Head of caudate nucleus (tissue), 42 donors: ENCODE measurements at places on chromosomes 7 and 10.

GRCh38 chr7:151348970-151349369 is 7.4 kb downstream of the NUB1 start:
- no peak for DNase-seq

DNA sequence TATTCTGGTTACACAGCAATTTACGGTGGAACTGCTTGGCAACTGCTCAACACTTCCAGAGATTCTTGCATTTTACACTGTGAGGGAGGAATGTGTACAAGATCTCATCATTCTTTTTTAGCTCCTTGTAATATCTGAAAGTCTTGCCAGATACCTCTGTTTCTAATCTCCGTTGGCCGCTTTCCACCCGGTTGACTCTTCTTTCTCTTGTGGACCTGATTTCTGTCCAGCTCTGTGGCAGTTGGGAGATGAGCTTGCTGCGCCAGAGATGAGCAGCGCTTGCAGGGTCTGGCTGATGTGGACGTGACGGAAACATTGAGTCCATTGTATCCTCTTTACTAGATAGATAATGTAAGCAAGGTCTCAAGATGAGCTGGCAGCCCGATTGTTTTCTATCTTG is 27.6 kb downstream of the SPAG6 start:
- DNase-seq, result no peak

DNA sequence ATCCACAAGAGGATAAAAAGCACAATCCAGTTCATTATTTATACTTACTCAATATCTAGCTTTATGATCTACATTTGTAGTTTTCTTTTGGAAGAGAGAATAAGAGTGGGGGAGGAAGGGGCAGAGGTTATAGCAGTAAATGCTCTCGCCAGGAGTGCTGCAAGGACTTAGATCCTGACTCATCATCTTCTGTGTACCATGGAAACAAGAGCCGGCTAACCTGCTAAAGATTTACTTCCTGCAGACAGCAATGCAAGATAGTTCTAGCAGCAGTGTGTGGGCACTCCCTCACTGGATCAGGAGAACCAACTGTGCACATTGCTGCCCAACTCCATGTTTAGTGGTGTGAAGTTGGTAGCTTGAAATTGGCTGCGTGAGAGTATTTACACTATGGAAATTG is 47.7 kb upstream of the TRIL start:
- DNase-seq, result no peak

- DNase-seq, result peak; percentile 68
Measured at GRCh38 chr7:143413123-143413522, 4.5 kb upstream of the EPHA1 start.

DNA sequence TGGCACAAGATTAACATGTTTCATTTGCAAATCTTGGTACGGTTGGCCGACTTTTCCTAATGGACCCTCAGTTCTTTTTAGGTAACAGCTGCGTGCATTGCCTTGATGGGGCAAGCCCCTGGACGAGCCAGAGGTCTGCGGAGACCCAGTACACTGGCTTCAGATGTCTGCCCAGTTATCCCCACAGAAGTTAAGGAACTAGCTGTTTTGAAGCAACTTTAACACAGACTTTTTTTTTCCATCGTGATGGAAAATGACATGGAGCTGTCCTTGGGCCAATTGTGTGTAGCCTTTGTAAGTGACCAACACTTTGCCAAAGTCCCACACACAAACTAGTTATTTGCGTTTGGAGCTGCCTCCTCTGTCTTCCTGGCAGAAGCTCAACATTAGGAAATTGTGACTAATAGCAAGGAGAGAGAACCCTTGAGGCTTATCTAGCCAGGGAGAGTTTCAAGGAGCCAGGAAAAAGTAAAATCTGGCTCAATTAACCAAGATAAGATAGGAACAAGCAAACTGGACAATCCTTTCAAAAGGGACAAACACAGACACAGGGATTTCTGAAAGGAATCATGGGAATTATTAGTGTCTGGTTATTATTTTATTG is 99.6 kb upstream of the BMPER start:
- DNase-seq, result no peak

DNA sequence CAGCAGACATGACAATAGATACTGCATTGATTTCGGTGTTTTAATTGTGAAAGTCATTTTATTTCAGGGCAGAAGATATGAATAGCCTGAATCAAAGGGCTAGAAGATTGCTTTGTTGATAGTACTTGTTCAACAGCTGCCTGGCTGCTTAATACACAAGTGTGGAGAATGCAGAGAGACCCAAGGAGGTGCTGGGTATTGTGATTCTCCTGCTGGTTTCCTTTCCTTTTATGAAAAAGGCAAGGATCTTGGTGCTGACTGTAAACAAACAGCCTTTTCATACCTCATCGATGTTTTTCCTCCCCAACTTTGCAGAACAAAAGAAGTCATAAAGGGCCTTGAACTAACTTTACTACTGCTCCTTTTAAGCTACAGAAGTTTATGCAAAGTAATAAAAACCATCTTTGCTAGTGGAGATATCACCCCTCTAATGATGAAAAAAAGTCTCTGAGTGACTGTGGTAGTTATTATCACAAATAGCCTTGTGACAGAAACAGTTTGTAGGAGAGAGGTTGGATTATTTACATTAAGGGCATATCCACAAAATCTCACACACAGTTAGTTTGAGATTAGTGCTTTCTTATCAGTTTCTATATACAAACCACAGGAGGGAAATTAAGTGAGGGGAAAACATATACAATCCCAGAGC is 800.0 kb downstream of the LRMDA start:
- no peak for DNase-seq

- DNase-seq, result no peak
Measured at GRCh38 chr7:100477871-100478267, 1.1 kb downstream of the TSC22D4 start.

GRCh38 chr7:121385800-121386179 is 10.3 kb downstream of the FAM3C start:
- DNase-seq, result no peak

DNA sequence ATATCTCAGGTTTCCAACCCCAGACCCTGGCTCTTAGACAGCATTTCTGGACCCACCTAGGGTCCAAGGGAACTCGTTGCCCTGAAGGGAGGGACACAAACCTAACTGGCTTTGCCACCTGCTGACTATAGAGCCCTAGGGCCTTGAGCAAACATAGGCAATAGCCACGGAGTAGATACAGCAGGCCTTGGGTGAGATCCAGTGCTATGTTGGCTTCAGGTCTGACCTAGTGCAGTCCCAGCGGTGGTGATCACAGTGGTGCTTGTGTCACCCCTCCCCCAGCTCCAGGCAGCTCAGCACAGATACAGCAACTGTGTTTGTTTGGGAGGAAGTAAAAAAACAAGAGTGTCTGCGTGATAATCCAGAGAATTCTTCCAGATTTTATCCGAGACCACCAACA is 9.7 kb upstream of the TNKS2 start:
- no peak for DNase-seq

DNA sequence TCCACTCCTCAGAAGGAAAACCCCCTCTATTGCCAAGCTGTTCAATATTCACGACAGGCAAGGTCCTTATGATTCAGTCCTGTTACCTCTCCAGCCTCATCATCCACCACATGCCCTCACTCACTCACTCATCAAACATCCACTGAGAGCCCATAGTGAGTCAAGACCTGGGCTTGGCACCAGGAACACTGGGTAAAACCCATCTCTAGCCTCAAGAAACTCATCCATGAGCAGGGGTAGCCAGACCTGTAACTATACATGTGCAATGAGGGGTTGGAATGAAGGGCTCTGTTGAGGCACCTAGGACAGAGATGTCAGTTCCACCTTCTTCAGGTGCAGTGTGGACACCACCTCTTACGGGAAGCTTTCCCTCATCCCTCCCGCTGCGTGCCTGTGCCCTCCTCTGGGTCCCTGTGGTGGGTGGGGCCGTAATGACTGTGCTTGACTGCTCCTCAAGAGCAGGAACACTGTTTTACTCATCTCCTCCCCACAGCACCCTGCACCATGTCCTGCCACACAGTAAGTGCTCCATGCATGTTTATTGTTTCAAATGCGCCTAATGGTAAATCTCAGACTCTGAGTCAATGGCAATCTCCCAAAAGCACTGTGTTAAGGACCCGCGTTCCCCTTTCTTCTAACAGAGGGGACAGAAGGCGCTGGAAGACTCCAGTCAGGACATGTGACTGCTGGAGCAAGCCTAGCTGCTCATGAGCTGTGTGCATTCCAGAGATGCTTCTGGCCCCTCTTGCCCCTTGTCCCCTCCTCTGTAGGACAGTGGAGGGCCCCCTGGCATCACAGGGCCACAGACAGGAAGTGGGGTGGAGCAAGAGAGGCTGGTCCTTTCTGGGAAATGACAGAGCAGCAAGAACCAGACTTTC is 95.4 kb downstream of the HIPK2 start:
- no peak for DNase-seq

DNA sequence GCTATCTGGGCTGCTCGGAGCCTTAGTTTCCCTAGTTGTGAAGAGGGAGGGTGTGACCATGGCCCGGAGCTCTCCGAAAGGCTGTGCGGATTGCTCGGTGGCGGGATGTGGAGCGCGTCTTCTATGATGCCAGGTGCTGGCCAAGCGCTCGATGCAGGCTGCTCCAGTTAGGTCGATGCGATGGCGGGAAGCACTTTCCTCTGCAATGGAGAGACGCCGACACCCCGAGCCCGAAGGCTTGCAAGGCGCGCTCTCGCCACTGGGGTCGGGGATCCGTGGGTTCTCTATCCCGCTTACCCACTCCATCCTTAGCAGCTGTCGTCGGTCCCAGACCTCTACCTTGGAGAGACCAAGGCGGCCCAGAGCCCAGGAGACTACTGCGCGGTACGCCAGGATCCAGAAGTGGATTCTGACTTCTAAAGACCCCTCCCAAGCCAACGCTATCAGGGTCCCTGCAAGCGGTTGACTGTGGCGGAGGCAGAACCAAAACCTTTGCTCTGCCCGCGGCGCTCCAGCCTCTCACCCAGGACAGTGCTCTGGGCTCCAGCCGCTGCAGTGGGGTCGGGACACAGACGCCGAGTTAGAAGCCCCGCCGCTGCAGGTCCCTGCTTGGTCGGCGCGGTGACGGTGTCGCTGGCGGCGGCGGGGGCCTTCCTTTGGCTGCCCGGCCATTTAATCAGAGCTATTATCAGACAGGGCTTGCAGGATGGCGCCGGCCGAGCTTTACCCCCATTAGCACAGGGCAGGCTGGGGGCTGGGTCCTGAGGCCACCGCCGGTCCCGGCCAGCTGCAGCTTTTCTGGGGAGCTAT is 7.8 kb upstream of the TBX20 start:
- DNase-seq, result no peak

GRCh38 chr7:55517191-55517633 is 55.1 kb downstream of the VOPP1 start:
- DNase-seq, result no peak

DNA sequence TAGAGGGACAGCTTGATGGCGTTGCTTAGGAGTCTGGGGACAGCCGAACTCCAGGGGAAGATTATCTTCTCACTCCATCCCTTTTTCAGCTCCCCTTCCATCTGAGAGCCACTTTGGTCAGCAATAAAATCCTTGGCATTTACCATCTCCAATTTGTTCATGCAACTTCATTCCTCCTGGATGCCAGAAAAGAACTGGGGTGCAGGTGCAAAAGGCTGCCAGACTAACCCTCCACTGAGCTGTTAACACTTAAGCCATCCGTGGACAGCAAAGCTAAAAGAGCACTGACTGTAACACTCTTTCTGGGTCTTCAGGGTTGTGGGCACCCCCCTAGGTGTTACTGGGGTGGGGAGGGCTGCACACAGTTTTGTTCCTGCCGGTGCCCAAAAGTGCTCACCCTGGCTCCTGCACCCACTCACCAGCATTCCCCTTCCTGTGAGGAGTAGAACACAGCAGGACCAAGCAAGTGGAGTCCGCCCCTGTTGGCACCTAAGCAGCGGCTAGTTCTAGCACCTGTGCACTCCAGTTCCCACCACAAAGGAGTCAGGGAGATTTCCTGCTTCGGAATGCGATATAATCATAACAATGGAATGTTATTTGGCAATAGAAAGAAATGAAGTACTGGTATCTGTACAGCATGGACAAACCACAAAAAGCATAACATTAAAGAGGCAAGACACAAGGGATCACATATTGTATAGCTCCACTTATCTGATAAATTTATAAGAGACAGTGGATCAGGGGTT is 95.1 kb downstream of the NPY start:
- no peak for DNase-seq

DNA sequence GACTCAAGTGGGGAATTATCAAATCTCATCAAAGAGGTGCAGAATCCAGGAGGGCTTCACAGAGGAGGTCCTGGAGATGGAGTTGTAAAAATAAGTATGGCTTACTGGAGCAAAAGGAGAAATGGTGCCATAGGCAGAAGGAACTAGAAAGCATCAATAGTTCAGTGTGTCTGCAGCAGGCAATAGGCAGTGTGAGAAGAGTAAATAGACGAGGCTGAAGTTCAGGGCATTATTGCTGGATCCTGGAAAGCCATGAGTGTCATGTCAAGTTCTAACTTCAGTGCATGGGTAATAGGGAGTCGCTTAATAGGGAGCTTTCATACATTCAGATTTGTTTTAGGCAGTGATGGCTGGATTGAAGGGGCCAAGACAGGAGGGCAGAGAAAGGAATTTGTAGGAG is 39.3 kb downstream of the CYP26A1 start:
- DNase-seq, result no peak

- no peak for DNase-seq
Measured at GRCh38 chr10:50503661-50504320, 120.0 kb downstream of the SGMS1 start.

DNA sequence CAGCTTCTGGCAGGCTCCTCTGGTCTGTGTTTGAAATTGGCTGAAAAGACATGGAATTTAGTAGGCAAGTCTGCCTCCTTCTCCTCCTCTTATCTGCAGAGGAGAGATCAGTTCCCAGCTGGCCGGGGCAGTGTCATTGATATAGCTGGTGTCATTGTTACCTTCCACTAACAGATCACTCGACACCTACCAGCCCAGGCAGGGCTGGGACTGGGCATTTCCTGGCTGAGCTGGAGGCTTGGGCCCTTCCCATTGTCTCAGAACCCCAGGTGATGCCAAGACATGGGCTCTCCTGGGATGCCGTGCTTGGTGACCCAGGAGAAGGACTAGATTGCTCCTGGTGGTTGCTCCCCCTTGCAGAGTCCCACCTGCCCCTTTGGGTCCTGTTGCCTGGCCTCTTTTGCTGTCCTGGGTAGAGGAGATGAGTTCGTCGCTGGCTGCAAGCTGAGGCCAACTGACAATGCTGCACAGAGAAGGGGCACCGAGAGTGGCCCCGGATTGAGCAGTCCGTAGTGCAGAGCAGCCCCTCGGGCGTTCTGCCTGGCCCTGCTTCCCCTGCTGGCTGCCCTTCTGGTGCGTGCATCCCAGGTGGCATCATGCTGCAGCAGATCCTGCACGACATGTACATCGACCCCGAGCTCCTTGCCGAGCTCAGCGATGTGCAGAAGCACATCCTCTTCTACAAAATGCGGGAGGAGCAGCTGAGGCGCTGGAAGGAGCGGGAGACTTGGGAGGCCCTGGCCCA is at the start of gene SH2D4B:
Gene SH2D4B, plus strand, starts transcription at position 167 of the 745 bp plus-strand sequence. Its CDS starts 430 bp downstream, at position 597.
- DNase-seq, result no peak

GRCh38 chr10:103725242-103725641 is 130.1 kb downstream of the SH3PXD2A start:
- DNase-seq, result no peak
